ENCODE measurements at places on chromosomes 11 and 22. TPM values are rescaled to one million over a fixed set of nuclear protein-coding genes. Genes with fewer than 3 reads are reported as not detected.
A peak's percentile ranks its signal among the peaks of the same experiment; 100 is the strongest.

Gene MIOX
- not detected for total RNA-seq

Gene SELENOH
- 78.8 TPM for total RNA-seq

DNA sequence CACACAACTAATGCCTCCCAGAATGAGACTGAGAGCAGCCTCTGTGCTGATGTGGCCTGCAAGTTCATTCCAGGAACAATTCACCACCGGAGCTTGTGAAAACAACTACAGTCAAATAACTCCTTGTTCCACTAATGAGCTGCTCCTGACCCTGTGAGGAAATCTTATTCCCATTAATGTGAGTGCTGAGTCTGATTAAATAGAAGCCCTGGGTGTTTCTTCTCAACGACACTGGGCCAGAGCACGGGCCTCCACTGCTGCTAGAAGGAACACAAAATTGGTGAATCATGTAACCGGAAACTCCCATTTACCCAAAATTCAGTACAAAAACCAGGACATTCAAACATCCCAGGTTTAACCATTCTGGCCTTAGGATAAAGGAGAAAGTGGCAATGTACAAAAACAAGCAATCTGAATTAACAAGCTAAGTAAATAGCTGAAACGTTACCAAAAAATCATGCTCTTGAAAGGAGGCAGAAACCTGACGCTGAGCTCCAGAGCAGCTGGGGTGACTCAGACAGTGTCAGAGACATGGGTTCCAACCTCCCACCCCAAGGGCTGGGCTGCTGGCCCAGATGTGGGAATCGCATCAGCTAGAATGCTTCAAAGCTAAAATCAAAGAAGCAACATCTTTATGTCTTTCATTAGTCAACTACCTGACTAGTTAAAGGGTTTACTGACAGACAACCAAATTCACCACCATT lies 26.7 kb downstream of the SERGEF start:
- H3K4me3 ChIP-seq: no peak overlapping the region
- DNase-seq: peak; percentile 28
- H3K27me3 ChIP-seq: no peaks in the 10 kb centered on the region
- peaks cover 28% of the 10 kb centered on the region for H3K36me3 ChIP-seq

GRCh38 chr11:66868082-66868725 lies 11.3 kb downstream of the LRFN4 start:
- no peaks in the 10 kb centered on the region for H3K4me1 ChIP-seq
- DNase-seq: no peak
- H3K4me3 ChIP-seq: no peak overlapping the region
- H3K27me3 ChIP-seq: no peaks in the 10 kb centered on the region
- H3K27ac ChIP-seq: no peak overlapping the region

Gene CDC42EP1
- 17.7 TPM for total RNA-seq

DNA sequence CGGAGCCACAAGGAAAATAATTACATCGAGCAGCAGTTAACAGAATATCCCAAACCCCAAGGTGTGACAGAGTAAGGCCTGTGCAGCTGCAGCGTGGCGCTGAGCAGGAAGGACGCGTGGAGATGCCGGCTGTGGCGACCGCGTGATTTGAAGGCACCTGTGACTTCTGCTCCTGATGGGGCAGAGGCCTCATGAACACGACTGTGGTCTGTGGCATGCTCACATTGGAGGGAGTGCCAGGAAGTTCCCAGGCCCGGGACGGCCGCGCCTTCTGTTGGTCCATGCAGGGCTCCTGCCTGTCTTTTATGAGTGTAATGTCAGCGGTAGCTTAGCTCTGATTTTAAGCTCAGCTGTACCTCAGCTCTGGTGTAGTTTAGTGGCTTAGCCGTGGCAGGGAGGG lies 50.4 kb downstream of the TPCN2 start:
- H3K27me3 ChIP-seq: no peaks in the 10 kb centered on the region
- DNase-seq: no peak
- no peak overlapping the region for H3K4me3 ChIP-seq
- H3K27ac ChIP-seq: no peak overlapping the region
- H3K4me1 ChIP-seq: peaks cover 16% of the 10 kb centered on the region
- H3K36me3 ChIP-seq: no peaks in the 10 kb centered on the region

DNA sequence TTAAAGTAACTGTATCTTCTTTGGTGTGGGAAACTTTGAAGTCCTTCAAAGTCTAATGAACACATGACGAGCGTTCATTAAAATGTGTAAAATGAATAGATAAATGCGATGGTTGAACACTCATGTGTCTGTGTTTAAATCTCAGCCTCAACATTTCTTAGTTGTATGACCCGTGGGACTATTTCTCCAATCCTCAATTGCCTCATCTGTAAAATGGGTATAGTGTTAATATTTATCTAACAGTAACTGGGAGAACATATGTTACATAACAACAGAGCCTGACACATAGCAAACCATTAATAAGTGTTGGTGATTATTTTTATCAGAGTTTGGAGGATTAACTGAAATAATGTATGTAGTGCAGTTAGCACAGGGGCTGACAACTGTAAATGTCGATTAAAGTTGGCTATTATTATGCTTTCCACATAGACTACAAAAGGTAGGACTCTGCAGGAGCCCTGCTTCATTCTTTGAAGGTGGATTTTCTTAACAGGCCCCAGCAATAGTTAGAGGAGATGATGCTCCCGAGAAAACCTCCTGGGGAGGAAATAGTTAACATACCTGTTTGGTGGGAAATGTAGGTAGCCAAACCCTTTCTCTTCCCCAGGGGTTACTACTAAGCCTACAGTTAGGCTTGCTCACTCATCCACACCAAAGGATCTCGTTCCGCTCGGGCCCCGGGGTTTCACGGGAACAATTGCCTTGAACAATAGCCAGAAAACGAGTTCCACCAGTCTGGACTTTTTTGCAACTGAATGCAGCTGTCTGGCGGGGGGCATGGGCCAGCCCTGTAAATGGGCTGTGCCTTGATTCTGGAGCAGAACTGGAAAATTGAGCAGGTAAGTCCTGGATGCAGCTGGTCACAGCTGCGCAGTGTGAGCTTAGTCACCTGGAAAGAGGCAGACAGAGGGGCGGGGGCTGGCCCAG lies 133.4 kb downstream of the DBX1 start:
- DNase-seq: no peak
- no peaks in the 10 kb centered on the region for H3K27me3 ChIP-seq
- no peaks in the 10 kb centered on the region for H3K36me3 ChIP-seq
- H3K4me1 ChIP-seq: peaks cover 76% of the 10 kb centered on the region

Gene MPZL2
- total RNA-seq: 13.4 TPM
